ENCODE measurements at places on chromosomes 2 and 18. TPM values are rescaled to one million over a fixed set of nuclear protein-coding genes. Genes with fewer than 3 reads are reported as not detected.

Gene CTDSP1
- 144 TPM for total RNA-seq

Gene HSBP1L1
- 1.3 TPM for total RNA-seq

Gene REG3A
- not detected for total RNA-seq

Gene NFATC1
- 64.1 TPM for total RNA-seq
